HFFc6 (cell line): ENCODE measurements at places on chromosomes 5 and 9. TPM values are rescaled to one million over a fixed set of nuclear protein-coding genes. Genes with fewer than 3 reads are reported as not detected.

DNA sequence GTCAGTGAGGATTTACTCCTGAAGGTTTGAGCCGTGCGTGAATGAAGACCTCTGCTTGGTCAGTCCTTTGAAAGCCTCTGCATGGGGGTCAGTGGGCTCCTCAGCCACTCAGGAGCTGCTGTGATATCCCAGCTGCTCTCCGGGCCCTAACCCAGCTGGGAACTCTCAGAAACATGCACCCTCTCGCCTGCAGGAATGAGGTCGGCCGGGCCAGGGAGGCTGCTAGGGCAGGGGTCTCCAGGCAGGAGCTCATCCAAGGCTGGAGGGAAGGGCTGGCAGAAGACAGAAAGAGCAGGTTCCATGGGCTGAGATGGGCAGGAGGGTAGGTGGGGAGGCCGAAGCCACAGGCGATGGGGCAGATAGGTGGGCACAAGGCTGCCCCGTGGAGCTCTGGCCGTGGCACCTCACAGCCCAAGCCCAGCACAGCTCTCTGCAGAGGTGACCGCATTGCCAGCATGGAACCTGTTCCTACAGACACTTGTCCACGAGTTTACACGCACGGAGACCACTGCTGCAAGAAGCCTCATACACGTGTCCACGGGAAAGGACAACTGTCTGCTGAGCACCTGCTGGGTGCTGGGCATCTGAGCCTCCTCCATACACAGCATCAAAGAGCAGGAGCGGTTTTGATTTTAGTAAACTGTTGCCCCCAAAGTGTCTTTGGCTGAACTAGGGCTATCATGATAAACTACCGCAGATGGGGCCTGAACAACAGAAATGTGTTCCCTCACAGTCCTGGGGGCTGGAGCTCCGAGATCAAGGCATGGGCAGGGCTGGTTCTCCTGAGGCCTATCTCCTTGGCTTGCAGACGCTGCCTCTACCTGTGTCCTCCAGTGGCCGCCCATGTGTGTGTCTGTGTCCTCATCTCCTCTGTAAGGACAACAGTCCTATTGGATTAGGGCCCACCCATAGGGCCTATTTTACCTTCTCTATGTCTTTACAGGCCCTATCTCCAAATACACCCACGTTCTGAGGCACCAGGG, 85.2 kb upstream of the ADAMTS2 start:
- H3K4me3 ChIP-seq, result no peak overlapping the region
- no peaks in the 10 kb centered on the region for H3K36me3 ChIP-seq
- no peak overlapping the region for H3K27ac ChIP-seq
- DNase-seq, result no peak
- peaks cover 18% of the 10 kb centered on the region for H3K27me3 ChIP-seq

DPP7 gene
- 49.1 to 94.1 TPM (median 84.4 TPM) in 3 replicates for total RNA-seq

GRCh38 chr5:163916376-163916775, 411.0 kb downstream of the MAT2B start:
- no peaks in the 10 kb centered on the region for H3K36me3 ChIP-seq
- no peak overlapping the region for H3K27ac ChIP-seq
- peaks cover 26% of the 10 kb centered on the region for H3K4me1 ChIP-seq

DNA sequence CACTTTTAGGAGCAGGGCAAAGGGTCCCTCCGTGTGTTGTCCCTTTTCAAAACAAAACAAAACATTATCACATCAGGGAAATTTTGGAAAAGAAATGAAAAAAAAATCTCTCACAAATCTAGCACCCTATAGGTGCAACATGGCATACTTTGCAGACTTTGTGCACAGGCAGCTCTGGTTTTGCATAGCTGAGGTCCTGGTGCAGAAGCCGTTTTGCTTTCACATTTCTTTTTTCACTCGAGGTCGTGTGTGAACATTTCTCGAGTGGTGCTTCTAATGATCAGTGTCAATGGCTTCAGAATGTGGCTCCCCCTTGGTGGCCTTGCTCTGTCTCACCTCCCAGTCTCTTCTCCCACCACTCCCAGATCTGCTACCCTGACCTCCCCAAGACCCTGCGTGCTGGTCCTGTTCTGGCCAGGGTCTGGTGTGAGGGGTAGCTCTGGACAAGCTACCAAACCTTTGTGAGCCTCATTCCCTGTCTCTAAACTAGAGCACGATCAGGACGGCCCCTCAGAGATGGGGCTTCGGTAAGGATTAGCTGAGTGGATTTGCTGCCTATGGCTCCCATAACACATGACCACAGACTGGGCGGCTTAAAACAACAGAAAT, 258.0 kb downstream of the NSG2 start:
- H3K4me3 ChIP-seq, result no peak overlapping the region
- no peaks in the 10 kb centered on the region for H3K36me3 ChIP-seq
- peaks cover 3% of the 10 kb centered on the region for H3K27me3 ChIP-seq
- H3K4me1 ChIP-seq, result peaks cover 10% of the 10 kb centered on the region; the same call in 1 of the 2 replicates

- no peak overlapping the region for H3K4me3 ChIP-seq
- DNase-seq, result no peak
- H3K27ac ChIP-seq, result peak overlapping the region; percentile 36; the same call in 1 of the 2 replicates
- peaks cover 78% of the 10 kb centered on the region for H3K4me1 ChIP-seq
- peaks cover 8% of the 10 kb centered on the region for H3K27me3 ChIP-seq
Measured at GRCh38 chr9:124282442-124283227, 24.9 kb downstream of the NEK6 start.
